ENCODE measurements at places on chromosomes 3 and 15.

- DNase-seq = no peak
These were observed 46.6 kb downstream of the HHLA2 start for GRCh38 chr3:108342837-108343486.

DNA sequence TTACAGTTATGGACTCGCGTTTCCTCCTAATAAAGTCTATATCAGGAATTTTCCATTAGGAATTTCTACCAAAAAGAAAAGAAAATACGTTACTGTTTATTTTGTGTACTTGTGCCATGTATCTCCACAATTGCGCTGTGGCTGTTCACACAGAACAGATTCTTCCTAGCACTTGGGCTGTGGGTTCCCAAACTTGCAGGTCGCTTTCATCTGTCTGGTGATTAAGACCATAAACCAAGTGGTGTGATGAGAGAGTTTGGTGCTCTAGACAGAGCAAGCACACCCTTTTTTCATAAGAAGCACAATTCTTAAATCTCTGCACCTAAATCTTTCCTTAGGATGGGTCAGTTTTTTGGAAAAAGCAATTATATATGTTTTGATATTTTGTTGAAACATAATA, 203.3 kb downstream of the TP63 start:
- no peak for DNase-seq

DNA sequence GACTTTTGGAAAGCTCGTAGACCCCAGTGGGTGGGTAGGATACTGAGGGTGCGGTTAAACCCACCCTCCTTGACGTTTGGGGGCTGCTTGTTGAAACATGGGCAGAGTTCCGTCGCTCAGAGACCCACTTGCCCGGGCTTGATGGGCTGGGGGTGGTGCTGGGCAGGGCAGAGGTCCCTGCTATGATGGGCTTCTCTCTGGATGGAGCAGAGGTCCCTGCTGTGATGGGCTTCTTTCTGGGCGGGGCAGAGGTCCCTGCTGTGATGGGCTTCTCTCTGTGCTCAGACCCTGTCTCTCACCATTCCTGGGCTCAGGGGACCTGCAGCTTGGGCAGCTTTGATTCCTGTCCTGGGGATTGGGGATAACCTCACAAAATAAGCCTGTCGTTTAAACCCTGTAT, 45.2 kb downstream of the FBLN2 start:
- DNase-seq = no peak

DNA sequence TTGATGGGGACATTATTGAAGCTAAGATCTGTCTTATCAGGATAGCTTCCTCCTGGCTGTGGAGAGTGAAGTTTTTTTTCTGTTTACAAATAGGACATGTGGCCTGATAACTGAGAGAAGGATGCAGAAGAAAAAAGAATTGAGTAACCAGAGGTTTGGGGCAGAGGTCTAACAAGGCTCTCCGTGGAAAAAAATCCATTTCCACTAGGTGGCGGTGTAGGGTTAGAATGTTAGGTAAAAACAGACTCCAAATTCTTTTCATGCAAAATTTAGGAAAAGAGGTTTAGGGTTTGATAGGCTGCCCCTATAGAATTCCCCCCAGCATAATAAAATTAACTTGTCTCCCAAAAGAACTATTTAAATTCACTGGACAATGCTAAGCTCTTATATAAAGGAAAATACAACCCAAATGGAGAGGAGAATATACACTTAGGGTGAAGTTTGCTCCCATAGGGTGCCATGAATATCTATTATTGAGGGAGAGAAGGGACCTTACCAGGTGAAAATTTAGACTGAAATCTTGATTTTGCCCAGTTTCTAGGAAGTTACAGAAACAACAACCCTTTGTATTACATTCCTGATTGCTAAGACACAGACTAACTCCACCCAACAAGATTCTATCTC, 1560.4 kb downstream of the OTOL1 start:
- DNase-seq = no peak

DNA sequence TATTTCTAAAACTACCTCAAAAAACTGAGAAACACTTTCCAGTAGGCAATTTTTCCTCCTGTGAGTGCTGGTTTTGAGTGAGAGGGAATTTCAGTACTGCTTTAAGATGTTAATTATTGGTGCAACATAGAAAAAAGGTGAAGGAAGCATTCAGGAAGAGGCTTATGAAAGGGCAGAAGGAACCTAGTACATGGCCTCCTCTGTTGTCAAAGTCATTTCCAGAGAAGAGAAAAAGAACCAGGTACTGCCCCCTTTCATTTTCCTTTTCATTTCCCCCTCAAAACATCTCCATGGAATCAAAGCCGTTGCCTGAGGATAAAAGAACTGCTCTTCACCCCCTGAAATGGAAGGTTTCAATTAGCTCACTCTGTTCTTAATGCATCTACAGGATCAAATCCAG, 19.8 kb downstream of the RARRES1 start:
- DNase-seq = no peak

GRCh38 chr3:9976721-9977709, 9.6 kb downstream of the EMC3 start:
- DNase-seq = no peak

DNA sequence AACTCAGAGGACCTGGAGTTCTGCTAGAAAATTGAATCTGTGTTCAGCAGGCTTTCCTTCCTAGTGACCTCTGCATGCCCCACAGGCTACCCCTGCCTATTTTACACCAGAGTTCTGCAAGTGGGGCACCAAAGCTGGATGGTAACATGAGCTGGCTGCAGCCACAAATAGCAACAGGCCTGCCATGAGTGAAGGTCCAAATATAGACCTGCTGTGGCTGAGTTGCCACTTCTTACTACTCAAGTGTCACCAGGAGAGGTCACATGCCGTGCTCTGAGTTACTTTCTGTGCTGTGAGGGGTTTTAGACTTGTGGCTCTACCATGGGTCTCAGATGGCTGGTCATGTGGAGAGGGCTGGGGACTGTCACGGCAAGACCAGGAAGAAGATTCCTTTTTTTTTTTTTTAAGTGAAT, at the start of gene FSD2:
Gene FSD2 (minus strand): TSS at position 76 of the 413 bp plus-strand sequence. CDS start 18,679 bp downstream, outside the sequence.
- no peak for DNase-seq

GRCh38 chr3:197027151-197027895, 2.3 kb downstream of the MELTF start:
- no peak for DNase-seq

GRCh38 chr3:149366941-149367840, 10.3 kb downstream of the TM4SF1 start:
- DNase-seq = no peak

DNA sequence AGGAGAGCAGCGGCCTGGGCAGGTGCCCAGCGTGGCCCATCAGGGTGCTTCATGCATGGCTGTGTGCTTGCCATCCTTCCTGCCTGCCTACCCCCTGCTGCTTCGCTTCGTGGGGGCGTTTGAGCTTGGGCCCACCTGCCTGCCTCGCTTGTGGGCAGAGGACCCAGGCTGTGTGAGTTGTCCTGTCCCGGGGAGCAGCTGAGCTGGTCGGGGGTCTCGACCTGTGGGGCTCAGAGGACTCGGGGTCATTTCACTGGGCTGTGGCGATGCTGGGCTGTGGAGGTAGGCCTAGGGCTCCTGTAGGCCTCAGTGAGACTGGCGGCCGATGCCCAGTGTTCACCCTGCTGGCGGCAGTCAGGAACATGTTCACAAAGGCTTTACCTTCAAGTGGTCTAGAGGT, 12.1 kb upstream of the STAB1 start:
- no peak for DNase-seq

GRCh38 chr15:64193971-64194370, 31.1 kb upstream of the PPIB start:
- no peak for DNase-seq

DNA sequence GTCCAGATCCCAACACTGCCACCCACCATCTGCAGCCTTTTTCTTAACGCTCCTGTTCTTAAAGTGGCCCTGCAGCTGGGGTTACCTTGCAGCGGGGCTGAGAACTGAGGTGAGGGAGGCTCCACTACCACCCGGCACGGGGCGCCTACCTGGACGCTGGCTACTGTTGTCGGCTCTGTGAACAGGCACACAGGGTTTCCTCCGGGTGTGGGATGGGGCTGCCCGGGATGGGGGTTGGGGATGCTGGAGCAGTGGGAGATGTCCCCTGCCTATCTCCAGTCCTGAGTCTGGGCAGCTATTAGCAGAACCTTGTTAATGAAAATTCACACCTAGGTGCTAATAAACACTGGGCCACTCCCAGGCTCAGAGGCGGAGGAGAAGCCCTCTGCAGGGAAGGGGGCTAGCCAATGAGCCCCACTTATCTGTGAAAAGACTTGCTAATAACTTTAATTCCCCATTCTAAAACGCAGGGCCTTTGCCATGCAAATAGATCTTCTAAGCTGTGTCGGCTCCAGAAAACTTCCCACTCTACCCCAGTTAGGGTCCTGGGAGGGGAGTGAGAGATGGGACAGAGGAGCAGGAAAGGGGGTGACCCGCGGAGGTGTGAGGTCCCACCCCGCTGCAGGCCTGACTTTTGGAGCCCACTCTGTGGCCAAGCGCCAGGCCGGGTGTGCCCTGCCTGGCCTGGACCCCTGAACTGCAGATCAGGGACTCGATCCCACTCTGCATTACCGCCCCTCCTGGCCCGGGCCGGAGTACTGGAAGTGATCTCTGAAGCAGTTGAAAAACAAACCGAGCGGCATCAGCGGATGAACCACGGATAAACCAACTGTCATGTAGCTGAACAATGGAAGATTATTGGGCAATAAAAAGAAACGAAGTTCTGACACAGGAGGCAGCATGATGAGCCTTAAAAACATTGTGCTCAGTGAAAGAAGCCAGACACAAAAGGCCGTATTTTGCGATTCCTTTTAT, 3.1 kb downstream of the MESP1 start:
- no peak for DNase-seq

GRCh38 chr3:29080967-29081366, 199.9 kb upstream of the RBMS3 start:
- no peak for DNase-seq

GRCh38 chr15:92903631-92903965, 3.5 kb downstream of the CHD2 start:
- DNase-seq = no peak

GRCh38 chr3:20739814-20740213, 553.8 kb upstream of the SGO1 start:
- no peak for DNase-seq

DNA sequence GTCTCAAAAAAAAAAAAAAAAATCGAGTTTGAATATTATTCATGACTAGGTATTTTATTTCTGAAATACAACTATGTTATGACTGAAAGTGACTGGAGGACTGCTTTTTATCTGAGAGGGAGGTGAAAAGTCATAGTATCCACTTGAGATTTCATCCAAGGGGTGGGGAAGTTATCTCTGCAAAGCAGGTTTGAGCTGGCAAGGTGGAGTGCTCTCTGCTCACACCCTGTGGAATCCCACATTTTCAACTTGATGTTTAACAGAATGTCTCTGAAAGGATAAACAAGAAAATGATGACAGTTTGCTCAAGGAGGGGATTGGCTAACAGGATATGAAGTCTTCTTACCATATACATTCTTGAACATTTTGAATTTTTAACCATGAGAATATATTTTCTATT, 27.3 kb upstream of the SEC62 start:
- DNase-seq = no peak
